Naive thymus-derived CD8-positive, alpha-beta T cell (primary cell): ENCODE measurements at places on chromosomes 5 and 9. TPM values are rescaled to one million over a fixed set of nuclear protein-coding genes. Genes with fewer than 3 reads are reported as not detected.

GRCh38 chr9:34536685-34537084 is 13.9 kb upstream of the ENHO start:
- no peak for DNase-seq
- H3K4me1 ChIP-seq = no peaks in the 10 kb centered on the region
- H3K4me3 ChIP-seq = no peak overlapping the region
- H3K36me3 ChIP-seq = no peaks in the 10 kb centered on the region

GRCh38 chr5:41600731-41601130 is 90.3 kb upstream of the PLCXD3 start:
- H3K27ac ChIP-seq = no peak overlapping the region
- H3K36me3 ChIP-seq = no peaks in the 10 kb centered on the region
- no peaks in the 10 kb centered on the region for H3K27me3 ChIP-seq
- H3K4me3 ChIP-seq = no peak overlapping the region
- H3K4me1 ChIP-seq = no peaks in the 10 kb centered on the region
- DNase-seq = no peak

DNA sequence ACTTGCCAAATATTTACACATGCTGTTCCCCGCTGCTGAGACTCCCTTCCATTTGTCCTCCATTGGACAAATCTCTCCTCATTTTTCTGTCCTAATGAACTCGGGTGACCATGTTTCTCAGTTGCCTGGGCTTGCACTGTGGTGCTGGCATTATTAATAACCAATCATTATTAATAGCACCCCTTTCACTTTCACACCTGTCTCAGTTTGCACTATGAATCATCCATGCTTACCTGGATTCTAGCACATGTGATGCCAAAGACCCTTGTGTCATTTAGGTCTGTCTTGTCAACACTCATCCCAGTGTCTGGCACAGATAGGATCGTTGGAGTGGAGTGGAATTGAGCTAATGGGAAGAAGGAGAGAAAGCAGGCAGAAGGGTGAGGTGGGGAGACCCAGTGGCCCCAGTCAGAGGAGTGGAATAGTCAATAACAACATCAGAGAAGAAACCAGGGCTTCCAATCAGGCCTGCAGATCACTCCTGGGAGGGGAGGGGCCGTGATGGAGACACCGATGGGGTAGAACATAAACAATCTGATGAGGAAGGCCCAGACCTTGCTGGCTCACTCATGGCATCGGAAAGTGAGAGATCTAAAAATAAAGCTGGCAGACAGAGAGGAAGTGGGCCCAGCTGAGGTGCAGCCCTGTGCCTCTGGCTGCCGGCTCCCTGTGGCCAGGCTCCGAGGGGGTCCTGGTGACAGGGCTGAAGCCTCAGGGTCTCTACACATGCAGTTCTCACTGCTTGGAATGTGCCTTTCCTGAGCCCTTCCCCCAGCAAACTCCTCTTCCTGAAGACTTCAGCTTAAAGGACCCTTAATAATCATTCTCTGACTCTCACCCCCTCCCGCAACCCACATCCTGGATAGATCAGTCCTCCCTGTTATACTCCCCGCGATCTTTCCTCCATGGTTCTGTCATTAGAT is 33.5 kb upstream of the CRB2 start:
- no peaks in the 10 kb centered on the region for H3K27me3 ChIP-seq
- peaks cover 34% of the 10 kb centered on the region for H3K4me1 ChIP-seq
- peak; percentile 64 for DNase-seq
- H3K4me3 ChIP-seq = peak overlapping the region; percentile 75

Gene IL5
- not detected for total RNA-seq

- H3K4me3 ChIP-seq = no peak overlapping the region
- no peaks in the 10 kb centered on the region for H3K36me3 ChIP-seq
- H3K4me1 ChIP-seq = no peaks in the 10 kb centered on the region
- H3K27me3 ChIP-seq = peaks cover 7% of the 10 kb centered on the region
- no peak for DNase-seq
Measured at GRCh38 chr9:87034841-87035240, 87.5 kb upstream of the GAS1 start.

Gene IGIP
- total RNA-seq = 12.9 TPM

- DNase-seq = no peak
- H3K36me3 ChIP-seq = peaks cover 3% of the 10 kb centered on the region
- H3K4me3 ChIP-seq = no peak overlapping the region
- H3K27me3 ChIP-seq = no peaks in the 10 kb centered on the region
- no peaks in the 10 kb centered on the region for H3K4me1 ChIP-seq
- no peak overlapping the region for H3K27ac ChIP-seq
Measured at GRCh38 chr5:140391732-140392131, 9.9 kb upstream of the ANKHD1 start.

Gene CENPP
- 4.4 TPM for total RNA-seq

Gene XRCC4
- 4.5 TPM for total RNA-seq

Gene INSYN2B
- total RNA-seq = not detected

DNA sequence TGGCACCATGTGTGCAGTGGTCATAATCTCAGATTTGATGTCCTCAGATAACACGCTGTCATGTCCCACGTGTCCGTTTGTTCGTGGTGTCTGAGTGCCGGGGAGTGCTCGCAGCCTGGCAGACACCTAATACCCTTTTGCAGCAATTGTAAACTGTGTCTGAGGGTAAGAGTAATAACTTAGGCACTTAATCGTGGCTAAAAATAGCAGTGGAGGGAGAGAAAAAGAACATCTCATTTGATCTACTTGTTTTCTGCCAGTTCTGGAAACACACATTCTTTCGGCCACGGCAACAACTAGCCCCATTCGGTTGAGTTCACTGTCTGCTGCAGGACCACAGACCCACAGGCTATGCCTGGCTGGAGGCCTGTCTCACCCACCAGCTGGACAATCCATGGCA is 16.5 kb downstream of the ADCY2 start:
- no peaks in the 10 kb centered on the region for H3K4me1 ChIP-seq
- H3K36me3 ChIP-seq = no peaks in the 10 kb centered on the region
- DNase-seq = no peak
- no peaks in the 10 kb centered on the region for H3K27me3 ChIP-seq

Gene STKLD1
- total RNA-seq = 1.3 TPM

GRCh38 chr9:100281066-100281465 is 71.7 kb downstream of the TEX10 start:
- no peaks in the 10 kb centered on the region for H3K4me1 ChIP-seq
- no peak overlapping the region for H3K4me3 ChIP-seq
- DNase-seq = no peak
- H3K27ac ChIP-seq = no peak overlapping the region
- H3K27me3 ChIP-seq = no peaks in the 10 kb centered on the region

GRCh38 chr5:77117161-77117560 is 30.1 kb upstream of the ZBED3 start:
- H3K27me3 ChIP-seq = peaks cover 2% of the 10 kb centered on the region
- H3K36me3 ChIP-seq = peaks cover 4% of the 10 kb centered on the region
- H3K4me3 ChIP-seq = no peak overlapping the region
- H3K27ac ChIP-seq = no peak overlapping the region

GRCh38 chr9:81772144-81772543 is 82.8 kb upstream of the TLE1 start:
- peaks cover 5% of the 10 kb centered on the region for H3K27me3 ChIP-seq
- DNase-seq = no peak
- no peaks in the 10 kb centered on the region for H3K36me3 ChIP-seq
- H3K4me3 ChIP-seq = no peak overlapping the region
- no peaks in the 10 kb centered on the region for H3K4me1 ChIP-seq

Gene TOR1A
- 34.3 TPM for total RNA-seq

GRCh38 chr5:16965581-16965980 is 29.5 kb upstream of the MYO10 start:
- no peaks in the 10 kb centered on the region for H3K4me1 ChIP-seq
- no peak overlapping the region for H3K4me3 ChIP-seq
- no peaks in the 10 kb centered on the region for H3K27me3 ChIP-seq

- no peak for DNase-seq
- peaks cover 3% of the 10 kb centered on the region for H3K4me1 ChIP-seq
- H3K27me3 ChIP-seq = peaks cover 16% of the 10 kb centered on the region
- H3K27ac ChIP-seq = no peak overlapping the region
Measured at GRCh38 chr5:168585119-168585856, 6.1 kb upstream of the PANK3 start.

Gene LMAN2
- total RNA-seq = 77.1 TPM

Gene SLC1A1
- not detected for total RNA-seq

Gene PSAT1
- total RNA-seq = 29.3 TPM

Gene LCN1
- total RNA-seq = not detected

- no peak for DNase-seq
- no peak overlapping the region for H3K4me3 ChIP-seq
- H3K36me3 ChIP-seq = no peaks in the 10 kb centered on the region
- no peak overlapping the region for H3K27ac ChIP-seq
Measured at GRCh38 chr5:78666041-78666444, 17.5 kb upstream of the LHFPL2 start.

Gene FAM78A
- total RNA-seq = 80.9 TPM

- no peaks in the 10 kb centered on the region for H3K27me3 ChIP-seq
- H3K4me1 ChIP-seq = peaks cover 10% of the 10 kb centered on the region
- peaks cover 33% of the 10 kb centered on the region for H3K36me3 ChIP-seq
- no peak for DNase-seq
- no peak overlapping the region for H3K4me3 ChIP-seq
- no peak overlapping the region for H3K27ac ChIP-seq
Measured at GRCh38 chr9:35728041-35728971, 3.7 kb downstream of the TLN1 start.

GRCh38 chr5:68259700-68260099 is 44.1 kb downstream of the PIK3R1 start:
- peak overlapping the region; percentile 70 for H3K27ac ChIP-seq
- no peak overlapping the region for H3K4me3 ChIP-seq
- H3K36me3 ChIP-seq = no peaks in the 10 kb centered on the region
- DNase-seq = no peak

Gene INSL4
- total RNA-seq = not detected

Gene PTGER4
- 28.2 TPM for total RNA-seq

GRCh38 chr5:148085977-148086705 is 22.4 kb downstream of the SPINK5 start:
- H3K4me1 ChIP-seq = no peaks in the 10 kb centered on the region
- no peaks in the 10 kb centered on the region for H3K27me3 ChIP-seq
- H3K4me3 ChIP-seq = no peak overlapping the region
- no peak for DNase-seq

DNA sequence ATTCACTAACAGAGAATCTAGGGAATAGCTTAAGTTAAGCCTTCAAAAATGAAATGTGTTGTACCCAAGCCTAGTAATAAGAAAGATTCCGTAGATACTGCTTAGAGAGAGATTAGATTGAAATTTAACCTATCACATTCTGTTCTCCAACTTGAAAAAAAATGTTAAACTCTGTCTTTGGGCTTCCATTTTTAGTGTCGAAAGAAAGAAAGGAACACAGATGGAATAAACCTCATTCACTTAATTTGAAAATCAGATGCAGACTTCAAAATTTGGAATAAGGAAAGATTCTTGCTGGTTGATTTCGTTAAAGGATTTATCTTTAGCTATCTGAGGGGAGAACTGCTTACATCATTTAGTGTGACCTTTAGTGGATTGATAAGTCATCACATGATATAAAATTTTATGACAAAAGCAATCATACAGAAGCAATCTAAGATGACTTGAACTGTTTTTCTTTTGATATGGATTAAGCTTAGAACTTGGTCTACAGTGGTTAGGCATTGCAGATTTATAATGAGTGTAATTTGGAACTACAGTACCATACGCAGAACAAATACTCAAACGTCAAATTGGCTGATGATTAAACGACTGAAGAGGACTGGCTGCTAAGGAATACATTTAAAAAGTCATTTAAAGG is 128.5 kb downstream of the GLIS3 start:
- H3K27me3 ChIP-seq = no peaks in the 10 kb centered on the region
- H3K27ac ChIP-seq = no peak overlapping the region
- no peak for DNase-seq
- no peak overlapping the region for H3K4me3 ChIP-seq
- H3K4me1 ChIP-seq = no peaks in the 10 kb centered on the region

- DNase-seq = no peak
- no peaks in the 10 kb centered on the region for H3K27me3 ChIP-seq
- H3K4me1 ChIP-seq = peaks cover 20% of the 10 kb centered on the region
- H3K4me3 ChIP-seq = peak overlapping the region; percentile 30
- H3K27ac ChIP-seq = no peak overlapping the region
Measured at GRCh38 chr5:151237685-151238084, 13.8 kb upstream of the CCDC69 start.

DNA sequence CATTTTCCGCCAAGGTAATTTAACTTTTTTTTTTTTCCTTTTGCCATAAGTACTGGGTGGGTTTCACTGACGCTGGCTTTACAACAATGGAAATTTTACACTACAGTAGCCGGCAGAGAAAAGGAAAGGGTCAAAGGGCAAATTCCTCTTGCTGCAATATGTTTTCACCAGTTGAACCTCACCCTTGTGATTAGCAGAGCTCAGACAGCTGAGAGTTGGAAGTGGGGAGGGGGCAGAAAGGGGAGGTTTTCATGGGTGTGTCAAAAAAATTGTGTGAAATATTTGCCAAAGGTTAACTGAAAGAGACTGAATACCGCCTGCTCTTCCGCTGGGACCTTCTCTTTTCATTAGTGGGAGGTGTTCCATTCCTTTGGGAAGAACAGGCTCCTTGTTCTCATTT is 296.9 kb downstream of the ADAMTS6 start:
- no peak overlapping the region for H3K27ac ChIP-seq
- peaks cover 2% of the 10 kb centered on the region for H3K36me3 ChIP-seq
- no peaks in the 10 kb centered on the region for H3K27me3 ChIP-seq

DNA sequence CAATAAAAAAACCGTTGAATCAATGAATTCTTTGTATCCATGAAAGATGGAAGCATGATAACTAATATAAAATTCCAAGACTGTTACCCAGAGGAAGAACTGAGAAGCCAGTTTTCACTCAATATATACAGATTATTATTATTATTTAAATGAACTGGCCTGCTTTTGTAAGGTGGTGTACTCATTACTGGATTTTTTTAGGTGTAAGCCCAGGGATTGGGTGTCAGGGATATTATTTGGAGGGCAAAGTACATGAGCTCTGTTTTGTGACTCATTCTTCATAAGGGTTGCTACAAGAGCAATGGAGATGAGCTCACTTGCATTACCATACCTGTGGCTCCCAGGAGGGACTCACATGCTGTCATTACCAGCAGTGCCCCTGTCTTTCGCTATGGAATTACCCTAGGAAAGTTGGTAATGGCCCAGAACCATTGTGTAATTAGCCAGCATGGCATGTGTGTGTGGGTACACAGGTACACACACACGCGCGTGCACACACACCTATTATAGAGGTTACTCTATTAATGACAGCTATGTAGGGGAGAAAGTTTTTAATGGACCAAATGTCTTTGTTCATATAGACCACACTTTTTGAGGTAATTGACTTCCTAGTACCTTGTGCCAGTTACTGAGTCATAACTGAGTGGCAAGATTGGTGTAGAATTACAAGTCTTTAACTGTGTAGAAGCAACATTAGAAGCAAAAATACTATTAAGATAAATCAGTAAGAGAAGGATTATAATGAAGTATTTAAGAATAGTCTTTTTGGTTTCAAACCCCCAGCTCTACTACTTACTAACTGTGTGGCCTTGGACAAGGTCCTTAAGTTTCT is 143.4 kb downstream of the GDNF start:
- no peaks in the 10 kb centered on the region for H3K27me3 ChIP-seq
- H3K4me3 ChIP-seq = no peak overlapping the region
- no peak overlapping the region for H3K27ac ChIP-seq
- peaks cover 58% of the 10 kb centered on the region for H3K36me3 ChIP-seq
- no peaks in the 10 kb centered on the region for H3K4me1 ChIP-seq
- DNase-seq = no peak

Gene WDR41
- total RNA-seq = 21.9 TPM

Gene PCDHA9
- total RNA-seq = not detected

- no peaks in the 10 kb centered on the region for H3K4me1 ChIP-seq
- H3K36me3 ChIP-seq = no peaks in the 10 kb centered on the region
- DNase-seq = no peak
- no peaks in the 10 kb centered on the region for H3K27me3 ChIP-seq
- H3K4me3 ChIP-seq = no peak overlapping the region
Measured at GRCh38 chr5:32511776-32512374, 67.3 kb upstream of the ZFR start.

Gene PCDHB5
- total RNA-seq = not detected

Gene BHMT2
- not detected for total RNA-seq

Gene PCDHGA6
- total RNA-seq = 0.60 TPM
